Thymus (tissue), 14 donors: ENCODE measurements at places on chromosomes 12 and 14. TPM values are rescaled to one million over a fixed set of nuclear protein-coding genes. Genes with fewer than 3 reads are reported as not detected.

DNA sequence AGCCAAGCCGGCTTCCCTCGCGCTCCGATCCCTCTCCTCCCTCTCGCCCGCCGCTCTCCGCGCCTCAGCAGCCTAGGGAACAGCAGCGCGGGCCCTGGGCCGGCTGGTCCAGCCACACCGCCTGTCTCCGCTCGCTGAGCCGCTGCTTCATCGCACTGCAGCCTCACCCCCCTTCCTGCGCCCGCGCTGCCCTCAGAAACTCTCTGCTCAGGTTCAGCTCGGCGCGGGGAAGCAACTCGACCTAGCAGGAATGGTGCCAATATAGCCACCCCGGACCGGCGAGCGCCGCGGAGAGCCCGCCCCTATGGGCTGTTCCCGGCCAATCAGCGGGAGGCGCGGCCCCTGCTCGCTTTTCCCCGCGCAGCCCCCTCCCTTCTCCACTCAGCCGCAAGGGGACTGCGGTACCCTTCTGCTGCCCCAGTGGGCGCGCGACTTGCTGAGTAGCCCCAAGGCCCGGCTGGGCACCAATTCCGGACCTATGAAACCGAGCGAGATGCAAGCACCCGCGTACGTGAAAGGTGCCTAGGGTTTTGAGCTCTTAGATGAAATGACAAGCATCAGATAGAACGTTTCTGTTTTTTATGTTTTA, at the start of gene ADAMTS20:
ADAMTS20 (minus strand) TSS at position 233 of the 589 bp plus-strand sequence. CDS start 282 bp downstream, outside the sequence.
- H3K27ac ChIP-seq: no peak within 1 kb of the TSS
- no peaks in the 10 kb centered on the region for H3K4me1 ChIP-seq
- H3K36me3 ChIP-seq: no peaks in the 10 kb centered on the region

DNA sequence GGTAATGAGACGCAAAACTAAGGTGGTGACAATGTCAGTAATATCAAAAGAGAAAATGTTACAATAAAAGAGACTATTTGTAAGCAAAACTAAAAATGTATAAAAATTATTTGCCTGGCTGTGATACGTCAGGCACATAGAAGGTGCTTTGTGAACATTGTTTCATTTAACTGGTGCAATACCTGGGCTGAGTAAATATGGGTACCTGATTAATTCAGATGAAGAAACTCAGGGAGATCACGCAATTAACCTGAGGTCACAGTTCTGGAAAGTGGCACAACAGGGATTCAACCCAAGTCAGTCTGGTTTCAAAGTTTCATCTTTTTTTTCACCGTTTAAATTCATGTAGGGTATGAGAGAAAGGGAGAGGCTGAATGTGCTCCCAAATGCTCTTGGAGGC, 71.0 kb upstream of the KRAS start:
- DNase-seq: no peak
- H3K27ac ChIP-seq: no peak overlapping the region
- peaks cover 18% of the 10 kb centered on the region for H3K4me1 ChIP-seq
- H3K27me3 ChIP-seq: no peaks in the 10 kb centered on the region
- H3K4me3 ChIP-seq: no peak overlapping the region

- peak overlapping the region; percentile 87 for H3K27ac ChIP-seq
- DNase-seq: peak; percentile 70
- peaks cover 38% of the 10 kb centered on the region for H3K27me3 ChIP-seq
- peaks cover 85% of the 10 kb centered on the region for H3K4me1 ChIP-seq
- no peaks in the 10 kb centered on the region for H3K36me3 ChIP-seq
- H3K4me3 ChIP-seq: no peak overlapping the region
These were observed 2.2 kb downstream of the ASIC1 start for GRCh38 chr12:50059440-50060119.

- DNase-seq: no peak
- H3K4me3 ChIP-seq: no peak overlapping the region
These were observed 4.4 kb downstream of the MMP17 start for GRCh38 chr12:131832321-131833231.

DNA sequence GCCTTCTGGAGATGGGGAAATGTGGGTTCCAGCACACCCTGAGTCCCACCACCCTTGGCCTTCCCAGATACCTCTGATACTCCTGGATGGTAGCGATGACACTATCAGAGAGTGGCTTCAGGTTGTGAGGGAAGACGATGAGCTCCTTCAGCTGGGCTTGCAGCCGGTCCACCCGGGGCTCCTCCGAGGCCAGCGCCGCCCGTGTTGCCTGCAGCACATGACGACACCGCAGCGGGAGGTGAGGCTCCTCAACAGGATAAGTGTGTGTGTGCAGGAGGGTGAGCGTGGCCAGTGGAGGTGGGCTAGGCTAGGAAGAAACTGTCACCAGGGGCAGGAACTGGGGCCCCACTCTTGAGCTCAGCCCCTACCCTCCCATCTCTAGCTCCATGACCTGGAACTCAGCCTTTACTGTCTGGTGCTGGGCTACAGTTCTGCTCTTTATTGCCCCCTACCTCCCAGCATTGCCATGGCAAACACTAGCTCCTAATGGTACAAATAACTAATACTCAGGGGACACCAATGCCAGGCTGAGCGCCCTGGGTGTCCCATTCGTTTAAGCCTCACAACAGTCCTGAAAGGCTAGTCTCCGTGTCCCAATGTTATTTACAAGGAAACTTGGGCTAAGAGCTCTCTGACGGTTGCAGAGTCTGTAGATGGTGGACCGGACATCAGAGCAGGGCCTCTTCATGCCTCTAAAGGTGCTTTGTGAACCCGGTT, 64.1 kb downstream of the SYNE3 start:
- H3K36me3 ChIP-seq: no peaks in the 10 kb centered on the region
- H3K27ac ChIP-seq: no peak overlapping the region
- no peak overlapping the region for H3K4me3 ChIP-seq

DNA sequence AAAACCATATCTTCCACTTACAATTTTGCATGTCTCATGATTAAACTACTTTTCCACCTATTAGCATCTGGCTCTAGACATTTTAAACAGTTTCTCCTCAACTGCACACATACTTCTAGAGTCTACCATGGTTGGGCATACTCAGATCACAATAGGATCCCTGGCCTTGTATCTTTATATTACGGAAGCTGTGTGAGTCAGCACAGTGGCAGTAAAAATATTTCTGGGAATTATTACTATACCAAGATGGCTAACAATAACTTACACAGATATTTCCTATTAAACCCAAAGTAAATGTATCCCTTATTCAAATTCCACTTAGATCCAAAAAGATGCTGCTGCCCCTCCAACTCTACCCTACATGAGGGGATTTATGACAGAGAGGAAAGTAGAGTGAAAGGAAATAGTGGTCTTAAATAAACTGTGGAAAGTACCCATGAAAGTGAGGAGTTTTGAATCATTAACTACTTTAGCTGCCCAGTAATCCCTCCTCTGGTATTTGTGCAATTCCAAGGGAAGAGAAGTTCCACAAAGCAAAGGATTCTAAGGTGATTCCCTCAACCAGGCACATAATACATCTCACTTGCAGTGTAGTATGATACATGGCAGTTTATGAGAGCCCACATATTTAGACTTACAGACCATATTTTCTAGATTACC, 14.0 kb upstream of the CPSF6 start:
- no peaks in the 10 kb centered on the region for H3K4me1 ChIP-seq
- no peak for DNase-seq
- H3K36me3 ChIP-seq: no peaks in the 10 kb centered on the region
- H3K27me3 ChIP-seq: no peaks in the 10 kb centered on the region
- no peak overlapping the region for H3K27ac ChIP-seq

DNA sequence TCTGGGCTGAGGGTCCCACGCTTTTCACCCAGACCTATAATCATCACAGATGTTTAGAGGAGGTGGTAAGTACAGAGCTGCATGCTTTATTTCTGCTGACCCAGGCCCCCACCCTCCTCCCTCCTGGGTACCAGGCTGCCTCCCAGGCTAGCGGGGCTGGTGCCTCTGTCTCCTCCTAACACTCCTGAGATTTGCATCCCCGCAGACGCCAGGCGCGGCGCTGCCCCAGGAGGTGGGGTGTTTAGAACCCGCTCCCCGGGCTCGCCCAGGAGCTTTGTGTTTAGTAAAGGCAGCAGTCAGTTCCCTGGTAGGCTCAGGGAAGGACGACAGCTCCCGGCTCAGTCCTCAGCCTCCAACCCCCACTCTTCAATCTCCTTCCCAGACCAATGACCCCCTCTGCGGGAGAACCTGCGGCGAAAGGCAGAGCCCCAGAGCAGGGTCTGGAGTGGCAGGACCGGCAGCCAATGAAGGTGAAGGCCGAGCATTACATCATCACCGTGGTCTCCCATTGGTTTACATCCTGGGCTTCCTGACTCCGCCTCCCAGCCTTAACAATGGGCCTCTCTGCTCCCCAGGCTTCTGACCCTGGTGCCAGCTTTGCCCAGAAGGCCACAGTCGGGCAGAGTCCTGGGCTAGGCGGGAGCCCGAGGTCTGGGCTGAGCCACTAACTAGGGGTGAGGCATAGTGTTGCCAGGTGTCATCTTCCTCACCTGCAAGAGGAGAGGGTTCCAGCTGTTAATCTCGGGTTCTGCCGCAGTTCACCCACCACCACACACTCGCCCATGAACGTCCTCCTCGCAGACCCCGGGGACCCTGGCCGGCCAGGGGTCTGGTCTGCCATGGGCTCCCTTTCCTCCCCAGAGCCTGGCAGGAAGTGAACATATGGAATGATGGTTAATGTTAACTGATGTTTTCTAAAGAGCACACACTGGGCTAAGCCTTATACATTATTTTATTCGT, 57.5 kb downstream of the CALM1 start:
- DNase-seq: peak; percentile 52
- no peaks in the 10 kb centered on the region for H3K27me3 ChIP-seq
- no peaks in the 10 kb centered on the region for H3K36me3 ChIP-seq

Gene KERA
- 0.05 TPM for total RNA-seq

Gene PTGER2
- 2.5 TPM for total RNA-seq

Gene OTX2
- total RNA-seq: 0.14 TPM
